ENCODE measurements at places on chromosomes 6 and 20.

- DNase-seq = no peak
Measured at GRCh38 chr6:45987856-45988255, 27.8 kb downstream of the CLIC5 start.

DNA sequence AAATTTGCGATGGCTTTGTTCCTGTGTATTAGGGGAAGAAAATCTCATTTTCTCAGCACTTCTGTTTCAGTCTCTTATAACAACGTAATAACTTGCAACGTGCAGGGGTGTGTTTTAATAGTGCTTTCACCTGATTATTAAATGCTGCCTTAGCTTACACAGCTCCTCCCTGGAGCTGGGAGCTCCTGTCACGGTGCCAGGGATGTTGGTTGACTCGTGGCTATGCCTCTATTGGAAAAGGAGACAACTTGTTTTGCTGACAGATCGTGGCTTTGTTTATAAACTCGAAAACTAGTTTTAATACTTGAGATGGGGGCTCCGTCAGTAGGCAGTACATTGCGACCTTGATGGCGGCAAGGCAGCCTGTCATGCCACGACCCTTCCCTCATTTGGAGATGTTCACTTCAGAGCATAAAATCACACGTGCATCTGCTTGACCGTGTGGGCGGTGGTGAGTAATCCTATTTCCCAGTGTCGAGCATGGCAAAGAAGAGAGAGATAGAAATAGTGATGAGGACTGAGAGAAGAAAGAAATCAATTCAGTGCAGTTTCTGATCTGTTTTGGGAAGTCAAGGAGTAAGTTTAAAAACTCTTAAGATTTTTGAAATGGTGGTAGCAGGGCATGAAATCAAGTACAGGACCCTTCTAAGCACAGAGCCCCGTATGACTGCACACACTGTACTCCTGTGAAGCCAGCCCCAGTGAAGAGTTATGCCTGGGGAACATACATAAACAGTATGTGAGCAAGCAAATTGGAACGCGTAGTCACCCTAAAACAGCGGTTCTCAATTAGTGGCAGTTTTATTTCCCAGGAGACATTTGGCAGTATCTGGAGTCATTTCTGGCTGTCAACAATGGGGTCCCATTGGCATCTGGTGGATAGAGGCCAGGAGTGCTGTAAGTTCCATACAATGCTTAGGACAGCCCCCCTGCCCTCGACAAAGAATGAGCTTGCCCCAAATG lies 147.2 kb downstream of the DOK5 start:
- no peak for DNase-seq

DNA sequence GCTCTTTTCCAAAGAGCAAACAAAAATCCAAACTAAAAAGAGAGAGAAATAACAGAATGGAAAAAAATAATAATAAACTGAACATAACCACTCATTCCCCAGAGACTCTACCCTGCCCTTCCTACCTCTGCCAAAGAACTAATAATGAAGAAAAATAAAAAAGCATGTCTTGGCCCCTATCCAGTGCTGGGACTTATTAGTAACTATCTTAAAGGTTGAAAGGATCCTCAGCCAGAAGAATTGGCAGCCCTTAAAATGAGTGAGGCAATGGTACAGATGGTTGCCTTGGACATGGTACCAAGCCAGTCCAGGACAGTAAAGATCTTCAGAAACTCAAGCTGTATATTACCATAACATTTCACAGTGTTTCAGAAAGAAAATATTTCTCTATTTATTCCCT lies 279.3 kb downstream of the HACE1 start:
- DNase-seq = no peak

GRCh38 chr20:59561614-59562277 lies 42.6 kb upstream of the PHACTR3 start:
- DNase-seq = no peak

- DNase-seq = no peak
Measured at GRCh38 chr6:96651816-96652215, 88.9 kb downstream of the FHL5 start.

- no peak for DNase-seq
Measured at GRCh38 chr6:938271-938905, 245.4 kb upstream of the EXOC2 start.

DNA sequence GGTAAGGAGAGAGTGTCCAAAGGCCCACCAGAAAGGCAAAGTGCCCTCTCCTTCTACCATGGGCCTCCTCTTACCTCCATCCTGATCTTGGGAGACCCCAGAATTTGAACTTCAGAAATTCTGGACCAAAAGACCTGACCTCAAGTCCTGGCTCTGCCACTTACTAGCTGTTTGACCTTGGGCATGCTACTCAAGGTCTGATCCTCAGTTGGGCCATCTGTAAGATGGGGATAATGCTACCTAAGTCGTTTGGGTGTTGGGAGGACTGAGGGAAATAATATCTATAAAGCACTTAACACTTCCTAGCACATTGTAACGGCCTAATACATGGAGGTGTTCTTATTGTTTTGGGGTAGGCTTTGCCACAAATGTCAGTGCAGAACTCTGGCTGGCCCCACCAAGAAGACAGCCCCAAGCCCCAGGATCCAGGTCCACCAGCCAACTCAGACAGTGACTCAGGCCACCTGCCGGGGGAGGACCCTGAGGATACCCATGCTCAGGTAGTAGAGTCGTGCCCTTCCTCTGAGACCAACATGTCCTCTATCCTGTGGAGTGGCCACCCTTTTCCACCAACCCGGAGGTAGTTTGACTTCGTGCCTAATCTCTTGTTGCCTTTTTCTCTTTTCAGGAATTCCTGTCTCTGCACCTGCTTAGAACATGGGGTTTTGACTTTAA lies 2.7 kb downstream of the PRICKLE4 start:
- no peak for DNase-seq

DNA sequence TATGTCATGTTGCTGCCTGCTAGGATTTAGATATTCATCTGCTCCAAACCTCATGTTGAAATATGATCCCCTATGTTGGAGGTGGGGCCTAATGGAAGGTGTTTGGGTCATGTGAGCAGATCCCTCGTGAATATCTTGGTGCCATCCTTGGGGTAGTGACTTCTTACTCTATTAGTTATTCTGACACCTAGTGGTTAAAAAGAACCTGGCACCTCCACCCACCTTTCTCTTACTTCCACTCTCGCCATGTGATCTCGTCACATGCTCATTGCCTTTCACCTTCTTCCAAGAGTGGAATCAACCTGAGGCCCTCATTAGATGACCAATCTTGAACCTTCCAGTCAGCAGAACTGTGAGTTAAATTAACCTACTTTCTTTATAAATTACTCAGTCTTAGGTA lies 549.4 kb upstream of the SYNCRIP start:
- peak; percentile 43 for DNase-seq

GRCh38 chr6:108618623-108619152 lies 58.0 kb downstream of the FOXO3 start:
- DNase-seq = no peak

DNA sequence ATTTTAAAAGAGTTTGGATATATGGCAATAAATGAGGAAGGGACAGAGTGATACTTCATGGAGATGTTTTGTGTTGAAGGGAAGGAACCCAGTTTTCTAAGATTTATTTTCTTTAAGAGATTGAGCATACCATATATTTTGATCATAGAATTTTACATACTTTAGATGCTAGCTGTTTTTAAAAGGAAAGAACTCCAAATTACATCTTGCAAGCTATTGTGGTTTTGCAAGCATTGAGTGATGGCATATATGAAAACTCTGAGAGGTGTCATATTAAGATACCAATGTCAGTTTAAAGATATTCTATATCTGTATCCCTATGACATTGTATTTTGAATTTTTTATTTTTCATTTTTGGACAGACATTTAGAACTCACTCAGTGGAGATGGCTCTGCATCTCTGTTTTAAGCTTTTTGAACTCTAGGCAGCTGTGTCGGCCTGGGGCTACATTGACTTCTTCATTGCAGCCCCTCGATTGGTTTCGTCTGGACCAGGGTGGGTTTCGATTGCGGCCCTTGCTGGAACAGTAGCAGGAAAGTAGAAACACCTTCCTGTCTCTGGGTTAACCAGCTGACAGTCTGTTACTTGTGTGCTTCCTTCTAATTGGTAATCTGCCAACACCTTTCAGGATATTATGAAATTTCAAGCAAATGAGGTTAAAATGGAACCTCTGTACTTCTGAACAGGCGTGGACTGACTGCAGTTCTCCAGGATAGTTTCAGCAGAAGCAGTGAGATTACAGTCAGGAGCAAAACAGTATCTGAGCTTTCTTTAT lies 14.0 kb downstream of the IGF2R start:
- peak; percentile 69 for DNase-seq

DNA sequence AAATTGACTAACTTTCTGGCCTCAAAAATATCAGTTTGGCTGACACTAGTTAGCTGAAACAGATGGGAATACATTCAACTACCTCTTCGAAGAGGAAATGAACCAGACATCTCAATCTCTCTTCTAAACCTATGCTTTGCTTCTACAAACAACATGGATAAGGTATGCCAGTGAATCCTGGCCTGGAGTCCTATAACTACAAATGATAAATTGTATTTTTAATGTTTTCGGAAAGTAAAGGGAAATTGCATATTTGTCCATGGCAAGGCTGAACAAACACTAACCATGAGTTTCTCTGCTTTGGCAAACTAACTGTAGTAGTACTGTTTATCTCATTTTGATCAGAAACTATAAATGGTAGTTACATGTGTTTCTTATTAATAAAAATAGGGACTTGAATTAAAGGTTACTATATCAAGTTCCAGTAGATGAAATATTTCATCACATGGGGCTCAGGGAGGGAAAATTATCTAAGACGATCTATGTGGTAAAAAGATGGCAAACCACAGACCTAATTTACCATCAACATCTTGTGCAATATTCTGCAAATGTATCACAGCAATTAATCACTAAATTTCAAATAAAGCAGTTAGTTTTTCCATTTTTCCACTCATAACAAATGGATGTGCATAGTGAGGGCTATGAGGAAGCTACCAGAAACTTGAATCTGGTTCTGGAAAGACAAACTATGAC lies 76.8 kb downstream of the COL12A1 start:
- no peak for DNase-seq

DNA sequence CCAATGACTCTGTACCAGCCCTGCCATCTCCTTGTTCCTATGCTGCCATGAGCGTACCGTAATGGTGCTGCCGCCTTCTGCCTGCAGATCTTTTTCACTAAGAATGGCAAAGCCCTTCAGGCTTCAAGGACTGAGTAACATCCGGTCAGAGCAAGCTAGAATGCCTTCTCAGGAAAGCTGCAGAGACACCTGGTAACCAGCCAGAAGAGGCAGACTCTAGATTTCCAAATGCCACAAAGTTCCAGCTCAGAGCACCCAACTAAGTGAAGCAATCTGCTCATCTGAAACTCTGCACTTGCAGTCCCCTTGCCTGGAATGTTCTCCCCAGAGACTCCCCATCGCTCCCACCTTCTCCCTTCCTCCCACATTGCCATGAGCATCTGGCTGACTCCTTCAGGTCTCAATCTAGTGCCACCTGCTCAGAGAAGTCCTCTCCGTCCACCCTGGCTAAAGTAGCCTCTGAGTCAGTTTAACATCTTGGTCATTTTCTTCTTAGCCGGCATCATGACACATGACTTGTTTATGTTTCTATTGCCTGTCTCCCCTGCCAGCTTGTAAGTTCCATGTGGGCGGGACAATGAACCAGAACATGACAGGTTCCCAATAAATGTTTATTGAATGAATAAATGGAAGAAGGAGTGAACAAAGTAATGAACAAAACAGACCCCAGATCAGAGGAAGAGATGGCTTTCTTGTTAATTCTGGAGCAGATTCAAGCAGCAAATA lies 6.9 kb upstream of the OCSTAMP start:
- DNase-seq = no peak

- no peak for DNase-seq
Measured at GRCh38 chr6:127463056-127463455, 3.9 kb upstream of the KIAA0408 start.

DNA sequence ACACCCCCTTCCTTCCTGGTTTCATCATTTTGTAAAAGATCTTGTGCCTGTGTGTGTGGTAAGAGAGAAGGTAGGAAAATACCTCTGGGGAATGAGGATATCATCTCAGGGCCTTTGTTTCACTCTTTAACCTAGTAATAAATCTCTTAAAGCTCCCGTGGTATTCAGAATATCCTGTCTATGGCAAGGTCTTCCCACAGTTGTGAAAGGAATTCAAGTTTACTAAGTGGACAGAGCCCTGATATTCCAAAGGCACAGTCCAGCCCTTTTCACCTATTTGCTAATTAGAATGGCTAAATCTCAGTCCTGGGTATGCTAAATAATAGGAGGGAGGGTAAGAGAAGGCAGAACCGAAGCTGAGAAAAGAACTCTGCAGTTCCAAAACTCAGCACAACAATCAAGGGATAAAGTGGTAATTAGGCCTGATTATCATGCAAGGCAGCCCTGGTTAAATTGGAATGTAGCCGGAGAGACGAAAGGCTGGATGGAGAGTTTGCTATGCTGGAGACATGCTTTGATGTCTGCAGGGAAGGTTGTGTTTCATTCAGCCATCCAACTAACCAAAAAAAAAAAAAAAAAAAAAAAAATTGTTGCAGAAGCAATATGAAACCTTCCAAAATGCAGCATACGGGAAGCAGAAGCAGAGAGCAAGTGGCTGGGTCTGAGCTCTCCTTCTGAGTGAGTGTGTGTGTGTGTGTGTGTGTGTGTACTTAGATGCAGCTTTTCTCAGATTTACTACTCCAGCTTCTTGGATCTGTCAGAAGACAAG lies 28.5 kb upstream of the PIM1 start:
- no peak for DNase-seq

DNA sequence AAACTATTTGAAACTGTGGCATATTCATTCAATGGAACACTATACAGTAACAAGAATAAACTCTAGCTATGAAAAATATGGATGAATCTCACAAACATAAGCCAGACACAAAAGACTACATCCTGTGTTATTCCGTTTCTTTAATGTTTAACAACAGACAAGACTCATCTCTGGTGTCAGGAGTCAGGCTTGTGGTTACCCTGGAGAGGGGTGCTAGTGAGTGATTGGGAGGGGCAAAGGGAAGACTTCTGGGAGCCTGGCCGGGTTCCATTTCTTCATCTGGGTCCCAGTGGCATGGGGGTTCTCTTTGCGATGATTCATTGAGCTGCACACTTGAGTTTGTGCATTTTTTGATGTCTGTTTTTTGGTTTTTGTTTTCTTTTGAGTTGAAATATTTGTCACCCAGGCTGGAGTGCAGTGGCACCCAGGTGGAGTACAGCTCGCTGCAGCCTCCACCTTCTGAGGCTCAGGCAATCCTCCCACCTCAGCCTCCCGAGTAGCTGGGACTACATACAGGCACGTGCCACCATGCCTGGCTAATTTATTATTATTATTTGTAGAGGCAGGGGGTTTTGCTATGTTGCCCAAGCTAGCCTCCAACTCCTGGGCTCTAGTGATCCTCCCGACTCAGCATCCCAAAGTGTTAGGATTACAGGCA lies 21.2 kb upstream of the TTPAL start:
- DNase-seq = no peak

DNA sequence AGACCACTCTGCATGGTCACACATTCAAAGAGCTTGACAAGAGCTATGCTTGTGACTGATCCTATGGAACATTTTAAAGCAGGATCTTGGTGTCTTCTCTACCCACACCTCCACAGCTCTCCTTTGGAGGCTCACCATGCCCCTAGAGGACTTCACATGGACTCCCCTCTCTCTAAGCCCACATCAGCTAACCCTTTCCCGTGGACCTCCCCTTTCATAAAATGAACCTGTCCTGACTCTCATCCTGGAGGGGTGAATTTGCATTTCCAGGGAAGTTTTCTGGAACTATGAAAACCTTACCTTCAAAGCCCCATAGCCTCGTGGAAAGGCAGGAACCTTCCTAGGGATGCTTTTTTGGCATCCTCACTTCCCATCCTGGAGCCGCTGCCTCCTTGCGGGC lies 184.4 kb upstream of the SUPT3H start:
- no peak for DNase-seq

GRCh38 chr20:50330504-50331313 lies 140.1 kb downstream of the CEBPB start:
- no peak for DNase-seq

- DNase-seq = no peak
Measured at GRCh38 chr20:42430598-42430997, 759.1 kb downstream of the PTPRT start.

Measured in NB4 (cell line).